ENCODE measurements at places on chromosomes 6 and 20.

GRCh38 chr6:10250655-10251220 lies 164.1 kb downstream of the TFAP2A start:
- no peak for DNase-seq

DNA sequence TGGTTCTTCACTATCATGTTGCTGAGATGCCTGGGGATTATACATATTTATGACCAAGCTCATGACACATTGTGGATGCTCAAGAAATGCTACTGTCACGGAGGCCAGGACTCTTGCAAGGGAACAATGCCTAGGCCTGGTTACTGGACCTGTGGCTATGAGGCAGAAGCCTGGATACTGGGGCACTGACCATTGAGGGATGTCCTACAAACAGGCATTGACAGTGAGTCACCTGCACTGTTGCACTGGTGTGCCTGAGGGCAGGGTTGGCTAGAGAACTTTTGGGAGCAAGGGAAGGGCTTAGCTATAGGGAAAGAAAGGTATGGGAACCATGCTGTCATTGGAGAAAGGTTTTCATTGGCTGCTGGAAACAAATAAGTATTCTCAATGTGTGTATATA lies 313.1 kb upstream of the SUPT3H start:
- no peak for DNase-seq

DNA sequence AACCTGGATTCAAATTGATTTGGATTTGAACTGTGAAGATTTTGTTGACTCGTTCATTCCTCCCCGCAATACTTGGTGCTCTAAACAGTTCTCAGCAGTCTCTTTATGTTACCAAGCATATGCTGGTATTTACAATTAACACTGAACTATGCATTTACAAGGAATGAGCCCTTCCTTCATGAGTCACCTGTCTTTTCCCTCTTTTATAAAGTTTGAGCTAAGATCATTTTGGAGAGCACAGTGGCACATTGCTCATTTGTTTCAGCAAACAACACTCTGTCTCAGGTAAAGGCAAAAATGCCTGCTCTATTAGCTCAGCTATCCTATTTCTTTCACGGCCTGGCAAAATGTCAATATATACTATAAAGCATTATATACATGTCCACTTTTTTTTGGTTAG lies 285.4 kb downstream of the PHACTR1 start:
- DNase-seq, result no peak

DNA sequence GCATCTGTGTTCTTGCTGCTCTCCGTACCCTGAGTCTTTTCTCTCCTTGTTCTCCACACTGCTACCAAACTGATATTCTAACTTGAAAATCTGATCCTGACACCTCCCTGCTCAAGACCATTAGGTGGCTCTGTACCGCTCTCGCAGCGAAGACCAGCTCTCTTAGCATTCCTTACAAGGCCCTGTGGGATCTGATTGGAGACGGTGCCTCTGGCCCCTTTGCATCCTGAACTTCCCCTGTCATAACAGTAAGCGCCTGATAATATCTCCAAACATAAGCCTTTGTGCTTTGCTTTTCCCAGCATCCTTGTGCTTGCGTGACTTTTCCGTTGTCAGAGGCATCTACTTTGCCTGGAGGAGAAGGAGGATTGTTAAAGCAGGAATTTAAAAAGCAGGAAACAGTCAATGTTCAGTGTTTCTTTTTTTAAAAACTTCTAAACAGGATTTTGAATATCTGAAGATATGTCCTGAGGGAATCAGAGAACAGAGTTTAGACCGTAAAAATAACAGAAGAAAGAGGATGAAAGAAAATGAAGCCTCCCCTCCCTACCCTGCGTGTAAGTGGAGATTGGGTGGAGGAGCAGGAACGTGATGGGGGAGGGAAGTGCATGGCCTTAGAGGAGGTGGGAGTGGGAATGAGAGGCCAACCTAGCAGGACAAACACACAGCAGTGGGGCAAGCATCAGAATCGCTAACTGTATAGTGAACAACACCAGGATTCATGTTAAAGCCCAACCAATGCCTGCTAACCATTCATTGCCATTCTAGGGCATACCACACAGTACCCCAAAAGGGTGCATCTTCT lies 89.2 kb upstream of the STMND1 start:
- no peak for DNase-seq

DNA sequence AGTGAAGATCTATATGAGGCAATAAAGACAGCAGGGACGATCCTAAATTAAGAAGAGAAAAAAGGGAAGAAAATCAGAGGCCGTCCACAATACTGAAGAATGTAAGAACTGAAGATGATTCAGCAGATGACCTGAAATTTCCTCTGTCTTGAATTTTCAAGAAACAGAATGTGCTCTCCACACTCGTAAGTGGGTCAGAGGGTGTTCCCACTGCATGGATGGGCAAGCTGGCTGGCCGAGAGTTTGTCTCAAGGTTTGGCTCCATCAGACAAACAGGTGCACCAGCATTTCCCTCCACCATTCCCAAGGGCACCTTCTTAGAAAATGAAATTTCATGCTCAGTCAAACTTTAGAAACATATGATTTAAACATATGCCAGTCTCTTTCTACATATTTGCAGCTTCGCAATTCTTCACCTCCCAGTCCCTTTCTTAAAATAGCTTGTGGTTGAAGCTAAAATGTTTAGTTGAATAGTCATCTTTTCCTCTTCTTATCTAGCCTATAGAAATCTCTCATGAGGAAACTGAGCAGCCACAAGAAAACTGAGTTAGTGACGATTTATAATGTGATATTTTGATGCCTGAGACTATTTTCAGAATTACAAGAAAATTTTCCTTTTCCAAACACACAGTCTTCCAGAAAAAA lies 576.4 kb downstream of the PRKN start:
- no peak for DNase-seq

- DNase-seq, result no peak
These were observed 417.3 kb upstream of the ARID1B start for GRCh38 chr6:156359912-156360311.

DNA sequence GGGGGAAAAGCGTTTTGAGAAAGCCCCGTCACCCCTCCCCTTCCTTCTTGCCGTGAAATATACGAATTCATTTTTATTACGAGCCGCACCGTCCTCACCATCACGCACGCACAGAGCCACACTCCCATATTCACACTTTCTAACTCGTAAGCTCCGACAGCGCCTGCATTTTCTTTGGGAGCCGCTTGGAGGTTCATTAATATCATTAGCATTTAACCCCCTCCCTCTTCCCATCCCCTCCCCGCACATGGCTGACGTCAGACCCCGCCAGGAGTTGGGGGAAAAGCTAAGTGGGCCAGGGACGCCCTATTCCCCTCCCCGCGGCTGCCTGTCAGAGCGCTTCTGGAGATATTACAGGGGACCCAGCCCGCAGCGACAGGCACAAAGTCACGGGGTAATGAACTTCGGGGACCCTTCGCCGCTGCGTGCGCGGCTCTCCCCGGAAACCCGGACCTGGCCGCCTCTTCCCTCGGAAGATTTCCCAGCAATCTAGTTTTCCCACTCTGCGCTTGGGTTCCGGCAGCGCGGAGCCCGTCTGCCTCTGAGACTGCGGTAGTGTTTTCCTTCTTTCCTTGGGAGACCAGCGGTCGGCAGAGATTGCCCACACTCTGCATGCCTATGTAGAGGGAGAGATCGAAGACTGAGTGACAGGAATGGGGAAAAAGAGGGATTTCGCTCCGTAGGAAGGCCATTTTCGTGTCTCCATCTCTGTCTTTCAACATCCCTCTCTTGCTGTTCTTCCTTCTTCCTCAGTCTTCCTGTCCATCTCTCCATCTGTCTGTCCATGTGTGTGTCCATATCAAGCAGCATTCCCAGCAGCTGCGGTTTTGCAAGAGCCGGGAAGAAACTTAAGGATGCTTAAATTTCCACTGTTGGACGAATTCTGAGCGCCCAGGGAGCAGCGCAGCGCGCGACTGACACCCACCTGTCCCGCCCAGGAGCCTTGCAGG lies at the start of gene NR2E1:
NR2E1 (plus strand) TSS at position 309 of the 950 bp plus-strand sequence. CDS start 744 bp downstream, outside the sequence.
- DNase-seq, result no peak

DNA sequence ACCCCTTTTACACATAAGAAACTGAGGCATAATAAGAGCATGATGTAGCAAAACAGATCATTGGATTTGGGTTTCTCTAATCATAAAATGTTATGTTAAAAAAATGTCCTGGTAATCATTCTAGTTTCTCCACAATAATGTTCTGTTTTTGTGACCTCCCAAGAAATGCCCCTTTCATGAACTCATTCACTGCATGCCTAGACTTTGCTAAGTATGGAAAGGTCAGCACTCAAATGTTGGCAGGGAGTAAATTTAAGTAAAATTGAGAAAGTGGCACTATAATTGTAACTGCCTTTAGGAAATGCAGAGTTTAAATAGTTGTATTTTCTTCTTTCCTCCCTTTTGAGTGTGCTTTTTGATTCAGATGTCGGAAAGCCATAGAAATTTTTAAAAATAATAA lies 48.5 kb upstream of the ID4 start:
- no peak for DNase-seq

- no peak for DNase-seq
These were observed 20.9 kb downstream of the IGF2R start for GRCh38 chr6:159989492-159990480.

DNA sequence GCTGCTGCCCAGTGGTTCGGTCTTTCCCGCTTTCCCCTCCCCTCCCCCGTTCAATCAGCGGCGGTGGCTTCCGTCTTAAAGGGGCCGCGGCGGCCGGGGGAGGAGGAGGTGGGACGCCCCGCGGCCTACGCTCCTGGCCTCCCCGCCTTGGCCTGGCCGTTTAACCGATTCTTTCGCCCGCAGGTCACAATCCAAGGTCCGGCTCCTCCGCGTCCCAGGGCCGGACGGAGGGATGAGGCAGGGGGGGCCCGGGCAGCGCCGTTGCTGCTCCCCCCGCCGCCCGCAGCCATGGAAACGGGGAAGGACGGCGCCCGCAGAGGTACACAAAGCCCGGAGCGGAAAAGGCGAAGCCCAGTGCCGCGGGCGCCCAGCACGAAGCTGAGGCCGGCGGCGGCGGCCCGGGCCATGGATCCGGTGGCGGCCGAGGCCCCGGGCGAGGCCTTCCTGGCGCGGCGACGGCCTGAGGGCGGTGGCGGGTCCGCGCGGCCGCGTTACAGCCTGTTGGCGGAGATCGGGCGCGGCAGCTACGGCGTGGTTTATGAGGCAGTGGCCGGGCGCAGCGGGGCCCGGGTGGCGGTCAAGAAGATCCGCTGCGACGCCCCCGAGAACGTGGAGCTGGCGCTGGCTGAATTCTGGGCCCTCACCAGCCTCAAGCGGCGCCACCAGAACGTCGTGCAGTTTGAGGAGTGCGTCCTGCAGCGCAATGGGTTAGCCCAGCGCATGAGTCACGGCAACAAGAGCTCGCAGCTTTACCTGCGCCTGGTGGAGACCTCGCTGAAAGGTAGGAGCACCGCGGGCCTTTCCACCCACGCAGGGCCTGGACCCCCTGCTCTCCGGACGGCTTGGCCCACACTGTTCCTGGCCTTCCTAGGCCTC lies 1.2 kb downstream of the STK35 start:
- DNase-seq, result peak; percentile 85

DNA sequence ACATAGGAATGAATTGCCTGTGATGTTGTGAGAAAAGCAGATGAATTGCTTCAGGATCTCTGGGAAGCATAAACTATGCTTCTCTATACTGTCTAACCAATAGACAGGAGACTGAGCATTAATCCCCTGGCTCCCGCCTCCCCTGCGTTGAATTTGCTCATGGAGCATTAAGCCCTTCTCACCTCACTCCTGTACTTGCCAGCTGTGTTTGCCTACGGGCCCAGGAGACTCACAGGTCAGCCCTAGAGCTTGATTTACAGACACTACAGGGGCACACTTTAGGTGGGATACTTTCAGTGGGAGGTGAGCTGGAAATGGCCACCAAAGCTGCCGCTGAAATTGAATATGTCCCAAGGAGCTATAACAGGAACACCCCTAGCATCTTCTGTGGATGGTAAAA lies 418.7 kb downstream of the CBLN4 start:
- DNase-seq, result no peak

DNA sequence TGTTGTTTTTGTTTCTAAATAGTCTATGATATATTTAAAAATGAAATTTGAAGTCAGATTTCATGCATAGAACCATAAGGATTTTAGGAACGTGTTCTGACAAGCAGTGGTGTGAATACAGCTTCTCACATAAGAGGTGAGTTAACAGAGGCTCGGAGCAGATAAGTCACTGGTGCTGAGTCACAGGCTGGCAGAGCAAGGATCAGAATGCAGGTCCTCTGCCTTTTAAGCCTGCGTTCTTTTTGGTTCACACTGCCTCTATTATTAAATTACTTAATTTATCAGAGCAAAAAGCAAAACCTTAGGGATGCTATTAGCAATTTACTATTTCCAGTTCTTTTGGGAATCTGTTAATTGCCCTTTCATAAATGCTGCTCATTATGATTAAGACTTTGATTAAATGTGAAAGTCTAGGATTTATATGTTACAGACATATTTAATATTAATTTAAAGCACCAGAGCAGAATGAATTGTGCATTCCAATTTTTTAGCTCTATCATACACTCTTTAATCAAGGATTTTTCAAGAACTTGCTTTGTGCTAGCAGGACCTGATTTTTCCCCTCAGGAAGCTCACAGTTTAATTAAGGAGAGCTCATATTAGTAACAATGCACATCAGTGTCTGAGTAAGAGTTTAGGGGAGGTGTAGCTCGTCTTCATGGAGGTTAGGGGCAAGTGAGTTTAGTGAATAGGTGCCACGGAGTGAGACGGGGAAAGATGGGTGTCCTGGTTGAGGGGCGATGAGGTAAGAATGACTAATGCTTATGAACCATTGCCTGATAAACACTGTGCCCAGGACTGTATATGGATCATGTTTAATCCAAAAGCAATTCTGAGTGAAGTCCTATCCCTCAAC lies 212.7 kb upstream of the AGPAT4 start:
- DNase-seq, result no peak

DNA sequence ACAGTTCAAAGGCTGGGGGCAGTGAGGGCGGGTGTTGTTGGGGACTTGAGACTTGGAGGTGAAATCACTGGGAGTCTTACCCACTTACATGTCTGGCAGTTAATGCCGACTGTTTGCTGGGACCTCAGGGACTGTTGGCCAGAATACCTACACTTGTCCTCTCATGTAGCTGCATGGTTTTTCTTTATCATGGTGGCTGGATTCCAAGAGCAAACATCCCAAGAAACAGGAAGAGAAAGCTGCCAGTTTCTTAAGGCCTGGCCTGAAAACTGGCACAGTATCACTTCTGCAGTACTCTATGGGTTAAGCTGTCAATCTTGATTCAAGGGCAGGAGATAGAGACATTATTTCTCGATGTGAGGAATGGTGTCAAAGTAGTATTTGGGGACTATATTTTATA lies 19.8 kb upstream of the C6orf62 start:
- no peak for DNase-seq

DNA sequence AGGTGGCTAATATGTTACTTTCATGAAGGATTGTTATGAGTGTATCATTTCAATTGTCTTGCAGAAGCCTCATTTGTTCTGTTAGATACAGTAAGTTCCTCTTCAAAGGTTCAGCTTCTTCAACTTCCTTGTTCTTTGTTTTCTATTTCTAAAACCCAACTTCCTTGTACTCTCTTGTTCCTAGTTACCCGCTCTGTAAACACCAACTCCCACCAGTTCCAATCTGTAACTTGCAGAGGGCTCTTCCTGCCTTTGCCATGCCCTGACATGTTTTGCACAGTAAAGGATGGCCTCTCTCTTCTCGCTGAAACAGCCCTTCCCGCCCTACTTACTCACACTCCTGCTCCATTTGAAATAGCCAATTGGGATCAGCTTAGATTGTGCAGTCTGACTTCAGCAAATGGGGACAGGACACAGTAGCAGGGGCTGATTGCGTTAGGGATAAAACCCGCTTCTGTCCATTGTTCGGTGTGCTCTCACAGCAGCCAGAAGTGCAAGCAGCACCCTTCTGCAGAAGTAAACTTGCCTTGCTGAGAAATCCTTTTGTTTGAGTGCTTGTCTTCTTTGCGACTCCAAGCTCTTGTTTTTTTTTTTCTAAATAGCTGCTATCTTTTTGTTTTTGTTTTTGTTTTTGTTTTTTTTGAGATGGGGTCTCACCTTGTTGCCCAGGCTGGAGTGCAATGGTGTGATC lies 45.9 kb upstream of the POU5F1 start:
- DNase-seq, result no peak

- DNase-seq, result no peak
These were observed 906 bp upstream of the FOXP4 start for GRCh38 chr6:41545247-41545702.
